ENCODE measurements at places on chromosomes 7 and 10. TPM values are rescaled to one million over a fixed set of nuclear protein-coding genes. Genes with fewer than 3 reads are reported as not detected.
A peak's percentile ranks its signal among the peaks of the same experiment; 100 is the strongest.

DNA sequence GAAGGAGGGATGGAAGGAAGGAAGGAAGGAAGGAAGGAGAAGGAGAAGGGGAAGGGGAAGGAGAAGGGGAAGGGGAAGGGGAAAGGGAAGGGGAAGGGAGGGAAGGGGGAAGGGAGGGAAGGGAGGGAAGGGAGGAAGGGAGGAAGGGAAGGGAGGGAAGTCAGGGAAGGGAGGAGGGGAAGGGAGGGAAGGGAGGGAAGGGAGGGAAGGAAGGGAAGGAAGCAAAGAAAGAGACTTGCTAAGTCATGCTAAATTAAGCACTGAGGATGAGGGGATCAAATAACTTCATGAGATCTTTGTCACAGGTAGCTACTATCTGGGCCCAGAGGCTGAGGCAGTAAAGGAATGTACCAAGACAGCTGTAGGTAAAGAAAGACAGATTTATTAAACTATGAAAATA, 116.4 kb downstream of the TRIL start:
- no peaks in the 10 kb centered on the region for H3K4me1 ChIP-seq
- no peak for DNase-seq
- H3K36me3 ChIP-seq, result no peaks in the 10 kb centered on the region
- peaks cover 7% of the 10 kb centered on the region for H3K27me3 ChIP-seq
- no peak overlapping the region for H3K4me3 ChIP-seq
- no peak overlapping the region for H3K27ac ChIP-seq

DNA sequence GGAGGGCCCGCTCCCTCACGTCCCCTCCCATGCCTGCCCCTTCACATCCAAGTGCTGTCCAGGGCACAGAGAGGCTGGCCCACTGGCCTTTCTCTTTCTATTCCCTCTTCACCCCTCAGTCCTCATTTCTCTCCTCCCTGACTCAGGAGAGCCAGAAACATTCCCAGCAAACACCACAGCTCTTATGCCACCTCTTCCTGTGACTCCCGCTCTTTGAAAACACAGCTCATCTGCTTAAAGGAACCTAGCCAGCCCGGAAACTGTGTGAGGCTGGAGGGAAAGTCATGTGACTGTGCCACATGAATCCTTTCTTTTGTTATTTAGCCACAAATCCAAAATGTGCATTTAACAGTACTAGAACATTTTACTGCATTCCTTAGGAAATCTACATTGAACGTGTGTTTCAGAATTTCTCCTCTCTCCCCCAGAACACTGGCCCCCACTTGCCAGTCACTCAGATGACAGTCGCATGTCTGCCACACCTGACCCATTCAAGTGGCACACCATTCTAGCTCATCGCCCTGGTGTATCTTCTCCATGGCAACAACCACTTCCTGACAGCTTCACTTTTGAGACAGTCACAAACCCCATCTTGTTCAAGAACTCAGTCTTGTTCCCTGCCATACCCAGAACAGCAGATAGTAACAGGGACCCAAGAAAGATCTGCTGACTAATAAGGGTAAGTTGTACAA, 42.8 kb downstream of the GRB10 start:
- peak overlapping the region; percentile 6 for H3K4me3 ChIP-seq
- peaks cover 5% of the 10 kb centered on the region for H3K36me3 ChIP-seq
- H3K27me3 ChIP-seq, result no peaks in the 10 kb centered on the region
- H3K27ac ChIP-seq, result peak overlapping the region; percentile 78

DNA sequence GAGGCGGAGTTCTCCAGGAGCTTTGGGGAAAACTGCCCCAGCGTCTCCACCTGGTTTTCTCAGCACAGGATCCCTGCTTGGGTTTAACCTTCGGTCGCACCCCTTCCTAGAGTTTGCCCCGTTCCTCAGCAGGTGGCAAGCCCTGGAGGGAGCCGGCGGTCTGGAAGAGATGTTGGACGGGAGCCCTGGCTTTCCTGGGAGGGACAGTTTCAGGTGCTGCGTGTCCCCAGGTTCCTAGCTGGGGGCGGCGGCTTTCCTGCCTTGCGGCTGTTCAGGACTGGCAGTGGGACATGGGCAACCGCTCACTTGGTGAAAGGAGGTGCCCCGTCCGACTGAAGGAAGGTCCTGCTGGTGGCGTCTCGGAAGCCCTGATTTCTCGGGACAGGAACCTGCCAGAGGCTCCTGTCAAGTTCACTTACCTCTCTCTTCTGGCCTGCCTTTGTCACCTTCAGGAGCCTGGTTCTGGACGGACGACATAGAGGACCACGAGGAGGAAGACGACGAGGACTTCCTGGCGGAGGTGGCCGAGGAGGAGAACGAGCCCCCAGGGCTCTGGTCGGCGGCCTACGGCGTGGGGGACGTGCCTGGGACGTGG, 14.8 kb downstream of the ZNF316 start:
- no peak for DNase-seq
- H3K27me3 ChIP-seq, result no peaks in the 10 kb centered on the region
- H3K4me3 ChIP-seq, result no peak overlapping the region
- no peak overlapping the region for H3K27ac ChIP-seq
- peaks cover 57% of the 10 kb centered on the region for H3K36me3 ChIP-seq

GRCh38 chr10:98414932-98415730, at the start of gene PYROXD2:
Gene PYROXD2 (minus strand): TSS chr10:98415182. CDS start chr10:98415135, 47 bp downstream.
- H3K27me3 ChIP-seq, result no peaks in the 10 kb centered on the region
- peak within 1 kb of the TSS; percentile 93 for H3K27ac ChIP-seq
- peak; percentile 40 for DNase-seq
- H3K36me3 ChIP-seq, result peaks cover 2% of the 10 kb centered on the region
- H3K4me1 ChIP-seq, result peaks cover 19% of the 10 kb centered on the region

GRCh38 chr10:44249490-44249889, 135.4 kb downstream of the CXCL12 start:
- H3K36me3 ChIP-seq, result no peaks in the 10 kb centered on the region
- H3K27me3 ChIP-seq, result peaks cover 16% of the 10 kb centered on the region
- H3K27ac ChIP-seq, result no peak overlapping the region
- H3K4me3 ChIP-seq, result no peak overlapping the region
- DNase-seq, result no peak

DNA sequence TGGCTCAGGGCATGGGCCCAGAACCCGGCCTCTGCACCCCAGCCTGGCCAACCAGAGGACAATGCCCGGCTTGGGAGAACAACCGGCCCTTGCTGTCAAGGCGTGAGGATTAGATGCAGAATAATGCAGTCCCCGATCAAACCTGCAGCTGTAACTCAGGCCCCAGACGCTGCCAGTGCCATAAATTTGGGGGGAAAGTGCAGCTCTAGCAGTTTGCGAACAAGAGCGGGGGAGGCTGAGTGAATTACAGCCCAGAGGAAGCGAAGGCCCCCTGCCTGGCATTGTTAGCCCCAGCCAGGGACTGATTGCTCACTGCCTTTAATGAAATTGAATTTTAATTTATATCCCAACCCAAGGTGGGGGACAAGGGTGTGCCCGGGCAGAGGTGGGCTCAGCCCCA, 38.0 kb upstream of the GNA12 start:
- no peaks in the 10 kb centered on the region for H3K27me3 ChIP-seq
- H3K4me1 ChIP-seq, result peaks cover 14% of the 10 kb centered on the region
- H3K36me3 ChIP-seq, result no peaks in the 10 kb centered on the region
- H3K27ac ChIP-seq, result no peak overlapping the region

DNA sequence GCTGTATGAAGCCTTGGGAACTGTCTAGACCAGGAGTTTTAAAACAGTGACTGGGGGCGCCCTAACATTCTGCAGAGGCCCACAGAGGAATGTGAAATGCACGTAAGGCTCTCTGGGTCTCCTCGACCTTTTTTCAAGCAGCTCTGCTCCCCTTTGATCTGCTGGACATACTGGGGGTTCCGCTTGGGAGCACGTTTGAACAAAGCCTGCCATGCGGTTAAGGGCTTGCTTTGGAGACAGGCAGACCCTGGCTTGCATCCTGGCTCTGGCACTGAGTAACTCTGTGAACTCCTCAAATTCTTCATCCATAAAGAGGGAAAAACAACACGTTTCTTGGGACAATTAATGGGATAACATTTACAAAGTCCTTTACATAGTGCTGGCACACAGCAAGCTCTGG, 7.8 kb downstream of the BEND7 start:
- H3K27ac ChIP-seq, result no peak overlapping the region
- no peak for DNase-seq
- no peaks in the 10 kb centered on the region for H3K4me1 ChIP-seq
- H3K27me3 ChIP-seq, result peaks cover 64% of the 10 kb centered on the region
- H3K36me3 ChIP-seq, result no peaks in the 10 kb centered on the region

- H3K4me1 ChIP-seq, result peaks cover 4% of the 10 kb centered on the region
- peaks cover 3% of the 10 kb centered on the region for H3K27me3 ChIP-seq
- no peak overlapping the region for H3K4me3 ChIP-seq
- H3K36me3 ChIP-seq, result no peaks in the 10 kb centered on the region
- no peak overlapping the region for H3K27ac ChIP-seq
- peak; percentile 72 for DNase-seq
These were observed 113.4 kb downstream of the PTPN20 start for GRCh38 chr10:47024399-47025252.

DNA sequence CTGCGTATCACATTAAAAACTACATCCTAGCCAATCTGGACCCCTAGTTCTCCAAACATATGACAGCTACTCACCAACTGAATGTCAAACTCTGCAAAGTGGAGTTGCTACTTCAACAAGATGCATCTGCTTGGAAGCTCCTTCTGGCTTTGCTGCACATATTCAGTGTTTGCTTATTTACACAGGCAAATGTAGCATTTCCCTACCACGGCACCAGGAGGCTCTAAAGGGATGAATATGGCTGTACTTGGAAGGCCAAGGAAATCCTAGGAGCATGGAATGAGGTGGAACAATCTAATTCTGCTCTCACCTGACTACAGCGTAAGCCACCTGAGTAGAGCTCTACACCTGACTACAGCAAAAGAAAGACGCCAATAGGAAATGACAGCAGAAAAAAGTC, 39.7 kb downstream of the MTPAP start:
- H3K36me3 ChIP-seq, result peaks cover 14% of the 10 kb centered on the region
- DNase-seq, result no peak
- no peak overlapping the region for H3K4me3 ChIP-seq

- no peak for DNase-seq
- peaks cover 15% of the 10 kb centered on the region for H3K36me3 ChIP-seq
- peaks cover 44% of the 10 kb centered on the region for H3K4me1 ChIP-seq
- H3K4me3 ChIP-seq, result no peak overlapping the region
- H3K27me3 ChIP-seq, result no peaks in the 10 kb centered on the region
These were observed 46.2 kb downstream of the ZNF277 start for GRCh38 chr7:112252691-112253090.

GRCh38 chr7:55366461-55367070, 1.4 kb downstream of the LANCL2 start:
- H3K36me3 ChIP-seq, result peaks cover 23% of the 10 kb centered on the region
- peak; percentile 13 for DNase-seq
- H3K27ac ChIP-seq, result peak overlapping the region; percentile 96
- no peaks in the 10 kb centered on the region for H3K27me3 ChIP-seq
- H3K4me1 ChIP-seq, result peaks cover 29% of the 10 kb centered on the region

DNA sequence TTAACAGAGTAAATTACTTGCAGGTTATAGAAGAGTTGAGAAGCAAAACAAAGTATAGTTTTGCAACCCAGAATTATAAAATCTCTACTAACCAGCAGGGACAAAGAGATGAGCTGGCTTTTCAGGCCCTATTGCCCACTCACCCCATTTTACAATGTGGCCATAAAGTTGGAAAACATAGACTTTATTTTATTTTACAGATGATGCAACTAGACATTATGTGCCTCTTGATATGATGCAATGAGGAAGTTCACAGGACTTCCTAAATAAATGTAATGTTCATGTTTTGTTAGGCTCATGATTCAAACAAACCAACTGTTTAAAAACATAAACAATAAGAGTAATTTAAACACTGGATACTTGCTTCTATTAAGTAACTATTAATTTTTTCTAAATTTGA, 141.1 kb upstream of the WNT16 start:
- no peaks in the 10 kb centered on the region for H3K4me1 ChIP-seq
- no peaks in the 10 kb centered on the region for H3K36me3 ChIP-seq
- no peak overlapping the region for H3K4me3 ChIP-seq
- peaks cover 9% of the 10 kb centered on the region for H3K27me3 ChIP-seq

DNA sequence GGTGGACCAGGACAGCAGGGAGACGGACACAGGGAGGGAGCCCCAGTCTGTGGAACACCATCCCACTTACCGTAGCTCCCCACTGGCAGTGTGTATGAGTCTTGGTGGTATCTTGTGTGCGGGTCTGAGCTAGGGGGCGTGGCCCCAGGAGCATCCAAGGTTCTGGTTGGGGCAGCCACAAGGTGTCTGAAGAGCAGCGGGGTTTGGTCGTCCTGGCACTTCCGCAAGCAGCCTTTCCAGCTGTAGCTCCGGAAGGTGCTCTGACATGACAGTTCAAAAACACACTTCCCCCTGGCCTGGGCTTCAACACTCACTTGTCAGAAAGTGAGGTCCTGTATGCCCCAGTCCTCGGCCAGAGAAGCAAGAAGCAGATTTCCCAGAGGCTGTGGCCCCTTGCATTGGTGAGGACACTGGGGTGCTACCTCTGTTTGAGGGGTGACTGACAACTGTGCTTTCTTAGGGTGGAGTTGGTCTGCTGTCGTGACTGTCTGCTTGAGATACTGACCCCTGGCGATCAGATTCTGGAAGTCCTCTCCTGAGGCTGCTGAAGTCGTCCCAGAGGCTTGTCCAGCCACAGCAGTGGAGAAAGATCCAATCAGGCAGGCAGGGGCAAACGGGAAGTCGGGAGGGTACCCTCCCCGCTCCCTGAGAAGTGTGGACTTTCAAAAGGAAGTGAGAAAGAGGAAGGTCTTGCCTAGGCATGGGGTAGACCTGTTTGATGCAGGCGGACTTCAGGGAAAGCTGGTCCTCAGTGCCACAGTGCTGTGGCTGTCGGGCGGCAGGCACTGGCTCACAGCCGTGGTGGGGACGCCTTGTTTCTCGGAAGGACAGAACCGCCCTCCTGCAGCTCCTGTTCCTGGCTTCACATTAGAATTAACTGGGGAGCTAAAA, 51.4 kb upstream of the PFKFB3 start:
- no peaks in the 10 kb centered on the region for H3K27me3 ChIP-seq
- H3K4me3 ChIP-seq, result peak overlapping the region; percentile 55
- DNase-seq, result peak; percentile 51
- peak overlapping the region; percentile 65 for H3K27ac ChIP-seq
- H3K4me1 ChIP-seq, result peaks cover 48% of the 10 kb centered on the region

DNA sequence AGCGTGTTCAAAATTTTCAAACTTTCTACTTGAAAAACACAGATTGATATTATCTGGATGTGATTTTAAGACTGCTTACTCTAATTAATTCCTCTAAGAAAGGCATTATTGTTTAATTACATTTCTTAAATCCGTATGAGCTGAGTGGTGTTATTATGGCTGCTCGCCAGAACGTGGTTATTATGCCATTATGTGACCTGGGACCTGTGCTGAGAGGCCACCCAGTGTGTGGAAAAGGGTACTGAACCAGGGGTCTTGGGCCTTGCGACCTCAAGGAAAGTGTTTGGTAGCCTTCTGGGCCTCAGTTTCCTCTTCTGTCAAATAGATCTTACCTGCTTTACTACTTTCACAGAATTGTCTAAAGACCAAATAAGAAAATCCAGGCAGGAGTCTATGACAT, 15.4 kb downstream of the LGI1 start:
- no peaks in the 10 kb centered on the region for H3K4me1 ChIP-seq
- no peak overlapping the region for H3K27ac ChIP-seq
- H3K27me3 ChIP-seq, result peaks cover 20% of the 10 kb centered on the region
- no peak for DNase-seq
- no peak overlapping the region for H3K4me3 ChIP-seq

The C10orf67 gene
- 0.45 TPM for total RNA-seq

The CLRN3 gene
- not detected for total RNA-seq

The RAMP3 gene
- total RNA-seq, result not detected

The LRGUK gene
- not detected for total RNA-seq

The EIF4H gene
- total RNA-seq, result 423 TPM

The DEPP1 gene
- total RNA-seq, result 0.12 TPM

The DNA2 gene
- 44.5 TPM for total RNA-seq

The LRMDA gene
- not detected for total RNA-seq

Data from activated naive CD8-positive, alpha-beta T cell treated with anti-CD3 and anti-CD28 coated beads for 36 hours (primary cell).